ENCODE measurements at places on chromosomes 5 and 9.

- DNase-seq: no peak
Observed at GRCh38 chr9:99573085-99573484, 248.6 kb upstream of the NR4A3 start.

- peak; percentile 10 for DNase-seq
Observed at GRCh38 chr5:89397096-89397495, 514.1 kb upstream of the MEF2C start.

DNA sequence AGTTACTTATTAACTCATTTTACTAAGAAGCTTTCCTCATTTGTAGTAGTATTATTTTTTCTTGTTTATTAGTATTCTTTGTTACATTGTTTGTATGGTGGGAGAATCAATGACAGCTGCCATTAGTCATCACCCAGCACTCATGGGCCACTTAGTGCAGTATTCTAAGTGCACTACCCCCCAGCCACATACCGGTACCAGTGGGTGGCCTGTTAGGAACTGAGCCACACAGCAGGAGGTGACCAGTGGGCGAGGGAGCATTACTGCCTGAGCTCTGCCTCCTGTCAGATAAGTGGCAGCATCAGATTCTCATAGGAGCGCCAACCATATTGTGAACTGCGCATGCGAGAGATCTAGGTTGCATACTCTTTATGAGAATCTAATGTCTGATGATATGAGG, 24.2 kb upstream of the CAMLG start:
- DNase-seq: peak; percentile 8

- no peak for DNase-seq
Observed at GRCh38 chr9:132201139-132201538, 39.3 kb downstream of the NTNG2 start.

GRCh38 chr5:142446960-142447279, 122.1 kb upstream of the SPRY4 start:
- no peak for DNase-seq

DNA sequence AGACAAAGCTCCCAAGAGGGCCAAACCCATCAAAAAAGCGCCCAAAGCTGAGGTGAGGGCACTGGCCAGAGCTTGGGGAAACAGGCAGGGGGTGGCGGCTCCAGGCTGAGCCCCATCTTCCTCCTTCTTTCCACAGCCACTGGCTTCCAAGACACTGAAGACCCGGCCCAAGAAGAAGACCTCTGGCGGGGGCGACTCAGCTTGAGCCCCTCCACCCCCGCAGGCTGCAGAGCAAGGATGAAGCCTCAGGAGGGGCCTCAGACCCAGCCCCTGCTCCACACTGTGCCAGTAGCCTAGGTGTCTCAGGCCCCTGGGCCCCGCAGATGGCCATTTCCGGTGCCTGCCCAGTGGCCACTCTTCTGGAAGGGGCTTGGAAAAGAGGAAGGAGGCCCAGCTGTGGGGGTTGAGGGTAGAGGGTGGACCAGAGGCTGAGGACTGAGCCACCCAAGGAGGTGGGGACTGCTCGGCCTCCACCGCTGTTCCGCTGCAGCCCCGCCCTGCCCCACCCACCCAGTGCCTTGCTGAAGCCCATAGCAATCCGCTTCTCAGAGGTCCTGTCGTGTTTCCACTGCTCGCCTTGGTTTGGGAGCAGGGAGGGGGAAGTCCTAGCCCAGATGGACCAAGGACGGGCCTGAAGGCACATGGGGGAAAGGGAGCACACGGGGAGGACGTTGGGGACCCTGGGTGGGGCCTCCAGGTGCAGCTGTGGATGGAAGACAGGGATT, 6.9 kb downstream of the REEP2 start:
- no peak for DNase-seq

- no peak for DNase-seq
Observed at GRCh38 chr5:65078331-65078730, 309.6 kb downstream of the CWC27 start.

- no peak for DNase-seq
Observed at GRCh38 chr5:141477815-141478214, 2.0 kb downstream of the PCDHGC3 start.

DNA sequence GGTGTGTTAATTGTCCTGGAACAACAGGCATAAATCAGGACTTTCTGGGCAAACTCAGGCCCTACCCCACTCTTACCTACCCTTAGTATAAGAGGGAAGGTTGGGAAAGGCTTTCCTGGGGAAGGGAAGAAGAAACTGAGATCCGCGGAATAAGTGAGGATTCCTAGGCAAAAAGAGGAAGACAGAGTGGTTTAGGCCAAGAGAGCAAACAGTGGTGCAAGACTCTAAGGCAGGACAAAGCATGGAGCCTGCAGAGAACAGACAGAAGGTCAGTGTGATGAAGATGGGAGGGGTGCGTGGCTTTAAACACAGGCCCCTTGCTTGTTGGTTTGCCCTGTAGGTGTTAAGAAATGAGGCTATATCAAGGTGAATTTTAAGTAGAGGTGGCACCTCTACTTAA, 69.4 kb downstream of the TMC1 start:
- no peak for DNase-seq

DNA sequence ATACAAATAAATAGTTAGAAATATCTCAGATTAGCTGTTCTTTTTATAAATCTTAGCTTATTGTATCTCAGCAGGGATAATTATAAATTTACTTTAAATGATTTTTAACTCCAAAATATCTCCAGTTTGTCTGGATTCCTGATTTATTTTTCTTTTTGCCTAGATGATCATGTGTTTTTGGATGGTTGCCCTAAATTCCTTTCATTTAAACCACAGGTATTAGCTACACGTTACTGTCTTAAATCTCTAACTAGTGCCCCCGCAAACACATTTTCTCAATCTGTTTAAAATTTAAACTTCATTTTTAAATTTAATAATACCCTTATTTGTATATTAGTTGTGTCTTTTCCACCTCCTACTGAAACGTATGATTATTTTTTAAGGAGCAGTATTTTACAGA, 5.6 kb downstream of the FER start:
- DNase-seq: no peak

DNA sequence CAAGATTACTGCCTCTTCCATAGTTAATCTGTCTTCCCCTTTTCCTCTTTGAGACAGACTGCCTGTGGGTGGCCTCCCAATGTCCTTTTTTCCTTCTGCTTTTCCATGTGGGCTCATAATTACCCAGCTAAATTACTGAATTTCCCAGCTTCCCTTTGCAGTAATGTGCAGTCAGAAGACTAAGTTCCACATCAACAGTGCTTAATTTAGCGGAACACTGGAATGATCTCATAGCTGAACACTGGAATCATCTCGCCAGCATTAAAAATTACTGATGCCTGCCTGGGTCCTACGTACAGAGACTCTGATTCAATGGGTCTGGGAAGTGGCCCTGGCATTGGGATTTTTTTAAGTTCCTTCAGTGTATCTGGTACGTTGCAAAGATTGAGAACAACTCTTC, 84.3 kb downstream of the DNAH5 start:
- DNase-seq: no peak

GRCh38 chr5:68251804-68252522, 36.4 kb downstream of the PIK3R1 start:
- DNase-seq: no peak

DNA sequence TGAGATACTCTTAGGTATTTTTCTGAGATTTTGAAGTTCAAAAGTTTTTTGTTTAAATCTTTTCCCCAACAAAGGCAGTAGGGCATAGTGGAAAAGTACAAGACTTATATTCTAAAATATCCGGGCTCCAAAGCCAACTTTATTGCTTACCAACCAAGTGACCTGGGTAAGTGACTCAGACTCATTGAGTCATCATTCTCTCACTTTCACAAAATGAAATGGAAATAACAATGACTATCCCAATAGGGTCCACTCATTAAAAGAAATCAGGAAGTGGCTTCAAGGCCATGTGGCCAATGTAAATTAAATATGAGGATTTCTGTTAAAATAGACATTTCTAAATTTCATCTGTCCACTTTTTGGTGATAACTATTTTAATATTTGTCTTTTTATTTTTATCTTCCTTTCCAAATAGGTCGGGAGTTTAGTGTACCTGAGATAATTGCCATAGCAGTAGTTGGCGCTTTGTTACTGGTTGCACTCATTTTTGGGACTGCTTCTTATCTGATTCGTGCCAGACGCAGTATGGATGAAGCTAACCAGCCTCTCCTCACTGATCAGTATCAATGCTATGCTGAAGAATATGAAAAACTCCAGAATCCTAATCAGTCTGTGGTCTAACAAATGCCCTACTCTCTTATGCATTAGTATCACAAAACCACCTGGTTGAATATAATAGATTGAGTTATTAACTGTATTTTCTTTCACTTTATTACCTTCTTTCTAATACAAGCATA, 15.5 kb downstream of the TYRP1 start:
- no peak for DNase-seq

DNA sequence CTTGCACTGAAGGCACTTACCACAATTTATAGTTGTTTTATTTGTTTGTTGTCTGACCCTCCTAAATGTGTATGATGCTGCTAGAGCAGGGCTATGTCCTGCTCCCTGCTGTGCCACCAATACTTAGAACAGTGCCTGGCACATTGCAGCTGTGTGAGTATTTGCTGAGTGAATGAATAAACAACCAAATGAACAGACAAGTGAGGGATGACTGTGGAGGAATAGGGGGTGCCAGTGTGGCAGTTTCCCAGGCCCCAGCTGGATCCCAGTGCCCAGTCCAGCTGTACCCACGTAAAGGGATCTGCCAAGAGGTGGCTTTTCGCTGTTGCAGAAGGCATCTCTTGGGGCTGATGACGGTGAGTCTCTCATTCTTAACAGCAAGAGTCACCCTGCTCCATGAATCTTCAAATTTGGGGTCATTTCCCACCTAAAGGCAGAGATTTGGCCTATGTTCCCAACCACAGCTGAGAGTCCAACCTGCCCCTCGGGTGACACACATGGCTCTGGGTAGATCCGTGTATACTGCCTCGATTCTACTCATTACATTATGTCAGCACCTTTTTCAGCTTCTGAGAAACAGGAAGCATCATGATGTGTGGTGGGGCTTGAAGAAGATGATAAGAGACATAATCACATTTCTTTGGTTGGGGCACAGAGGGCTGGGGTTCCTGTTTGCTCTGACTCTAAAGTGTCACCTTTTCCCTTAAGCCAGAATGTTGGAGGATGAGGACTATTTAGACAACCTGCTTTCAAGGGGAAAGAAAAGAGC, 14.3 kb downstream of the IL5 start:
- DNase-seq: peak; percentile 40

DNA sequence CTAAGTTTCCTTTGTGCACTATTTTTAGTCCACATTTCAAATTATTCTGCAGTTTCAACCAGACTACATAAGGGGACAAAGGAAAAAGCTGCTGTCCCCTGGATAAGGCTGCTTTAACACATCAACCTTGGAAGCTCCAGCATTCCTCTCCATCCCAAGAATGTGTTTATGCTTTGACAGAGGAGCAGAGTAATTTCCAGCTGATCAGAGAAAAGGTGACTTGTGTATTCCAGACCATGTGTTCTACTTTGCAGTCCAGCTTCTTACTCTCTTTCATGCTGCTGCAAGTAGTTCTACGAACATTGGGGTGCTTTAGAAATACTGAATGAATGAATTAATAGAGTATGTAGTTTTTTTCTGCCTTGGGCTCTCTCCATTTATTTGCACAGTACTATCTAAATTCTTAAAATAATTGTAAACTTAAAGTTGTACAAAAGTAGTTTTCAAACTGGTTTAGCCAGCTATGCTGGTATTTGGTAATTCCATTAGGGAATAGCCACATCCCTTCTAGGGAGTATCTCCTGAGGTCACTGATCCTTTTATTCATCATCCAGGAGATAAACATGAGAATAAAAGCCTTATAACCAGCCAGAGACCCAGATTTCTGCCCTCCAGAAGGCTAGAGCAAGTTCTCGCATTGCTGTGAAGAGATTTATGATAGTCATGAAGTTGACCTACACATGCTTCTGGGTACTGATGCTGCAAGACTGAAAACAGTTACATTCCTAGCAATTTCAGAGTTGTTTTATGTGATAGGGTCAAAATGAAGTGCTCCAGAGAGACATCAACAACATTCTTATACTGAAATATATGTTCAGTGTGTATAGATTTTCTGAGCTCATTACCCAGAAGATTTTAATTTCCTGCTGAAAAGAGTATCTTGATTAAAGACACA, 215.2 kb downstream of the COMMD10 start:
- no peak for DNase-seq

GRCh38 chr9:21102305-21102704, 24.6 kb upstream of the IFNB1 start:
- DNase-seq: no peak

- peak; percentile 43 for DNase-seq
Observed at GRCh38 chr9:114372921-114373448, 14.8 kb downstream of the AKNA start.

- no peak for DNase-seq
Observed at GRCh38 chr5:126166368-126166767, 256.8 kb upstream of the GRAMD2B start.

DNA sequence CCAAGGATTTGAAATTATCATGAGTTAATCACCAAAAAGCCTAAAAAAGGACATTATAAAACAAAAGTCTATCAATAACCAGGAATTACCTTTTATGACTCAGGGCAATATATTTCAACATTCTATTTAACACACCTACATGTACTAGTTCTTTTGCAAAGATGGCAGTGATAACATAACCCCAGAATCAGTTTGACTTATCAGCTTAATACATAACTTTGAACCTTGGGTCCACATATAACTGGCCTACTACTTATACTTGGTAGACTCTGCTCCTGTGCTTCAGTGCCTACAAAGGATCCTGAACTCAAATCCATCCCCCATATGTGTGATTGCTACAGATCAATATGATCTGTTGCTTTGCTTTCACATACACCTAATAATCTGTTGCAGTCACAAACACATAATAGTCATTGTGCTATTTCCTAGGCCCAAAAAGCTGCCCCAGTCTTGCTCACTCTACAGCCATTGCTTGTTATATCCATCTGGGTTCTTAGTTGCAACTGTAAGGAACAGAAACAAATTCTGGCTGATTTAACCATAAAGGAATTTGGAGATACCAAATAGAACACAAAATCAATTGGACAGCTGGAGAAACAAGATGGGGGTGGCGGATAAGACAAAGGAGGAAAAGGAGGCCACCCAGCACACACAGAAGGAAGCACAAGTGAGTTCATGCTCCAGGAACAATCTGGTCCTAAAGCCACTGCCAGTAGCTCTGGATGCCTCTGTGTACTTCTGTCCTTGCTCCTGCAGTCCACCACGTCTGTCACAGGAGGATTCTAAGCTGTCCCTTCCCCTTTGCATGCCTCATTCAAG, 25.5 kb downstream of the DEPDC1B start:
- no peak for DNase-seq

DNA sequence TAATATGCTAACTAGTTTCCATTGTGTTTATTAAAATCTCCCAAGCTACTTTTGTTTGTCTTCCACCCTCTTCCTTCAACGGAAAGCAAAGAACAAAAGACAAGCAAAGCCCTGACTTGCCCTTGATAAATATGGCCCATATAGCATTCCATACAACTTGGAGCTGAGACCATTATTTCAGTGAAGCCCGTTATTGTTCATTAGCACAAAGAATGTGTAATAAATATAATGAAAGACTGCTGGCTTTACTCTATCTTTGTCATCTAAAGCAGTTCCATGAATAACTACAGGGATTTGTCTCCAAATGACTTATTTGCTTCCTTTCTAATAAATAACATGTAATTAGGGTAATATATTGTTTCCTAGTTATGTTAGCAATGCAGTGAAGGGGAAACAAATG, 270.7 kb upstream of the TLE4 start:
- no peak for DNase-seq

Data from hematopoietic multipotent progenitor cell treated with erythropoietin and hydrocortisone succinate and interleukin-3 and kit ligand, for 8 days (in vitro differentiated cells).